ENCODE measurements at places on chromosomes 3 and 15.

DNA sequence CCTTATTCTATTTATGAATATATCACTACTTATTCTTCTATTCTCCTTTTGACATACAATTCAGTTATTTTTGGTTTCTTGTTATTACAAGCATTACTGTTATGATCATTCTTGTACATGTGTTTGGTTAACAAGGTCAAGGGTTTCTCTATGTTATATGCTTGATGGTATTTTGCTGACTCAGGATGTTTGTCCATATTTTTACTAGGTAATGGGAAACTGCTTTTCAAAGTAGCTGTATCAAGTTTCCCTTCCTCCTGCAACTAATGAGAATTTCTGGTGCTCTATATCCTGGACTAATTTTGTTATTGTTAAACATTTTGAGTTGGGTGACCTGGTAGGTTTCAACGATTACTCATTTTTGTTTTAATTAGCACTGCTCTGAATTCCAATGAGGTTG is 841.0 kb downstream of the OTOL1 start:
- DNase-seq = no peak

DNA sequence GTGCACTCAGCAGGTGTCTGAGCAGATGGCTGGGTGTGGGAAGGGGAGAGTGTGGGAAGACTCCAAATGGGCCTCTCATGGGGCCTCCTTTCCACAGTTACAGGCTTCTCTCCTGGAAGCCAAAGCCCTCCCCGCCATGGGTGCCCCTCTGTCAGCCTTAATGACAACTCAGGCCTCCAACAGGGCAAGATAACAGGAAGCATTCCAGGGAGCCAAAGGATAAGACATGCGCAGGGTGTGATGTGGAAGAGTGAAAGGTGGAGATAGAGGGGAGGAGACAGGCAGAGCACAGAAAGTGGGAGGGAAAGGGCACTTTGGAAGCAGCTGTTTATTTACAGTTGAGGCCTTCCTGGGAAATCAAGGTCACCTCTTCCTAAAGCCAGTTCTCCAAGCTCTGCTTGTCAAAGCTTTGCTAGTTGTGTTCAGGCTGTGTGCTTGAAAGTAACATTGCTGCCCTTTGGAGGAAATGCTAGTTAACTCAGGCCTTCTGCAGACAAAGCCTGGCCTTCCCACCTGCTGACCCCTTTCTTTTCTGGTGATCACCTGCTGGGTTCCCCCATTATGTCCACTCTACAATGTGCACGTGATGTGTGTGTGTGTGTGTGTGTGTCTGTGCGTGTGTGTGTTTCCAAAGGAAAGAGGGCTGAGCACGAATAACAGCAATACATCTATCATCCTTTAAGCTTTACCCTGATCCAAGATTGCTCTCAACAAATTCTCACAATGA is 35.2 kb upstream of the SMAD3 start:
- DNase-seq = no peak

GRCh38 chr3:104606812-104607211 is 759.9 kb upstream of the ALCAM start:
- DNase-seq = no peak

DNA sequence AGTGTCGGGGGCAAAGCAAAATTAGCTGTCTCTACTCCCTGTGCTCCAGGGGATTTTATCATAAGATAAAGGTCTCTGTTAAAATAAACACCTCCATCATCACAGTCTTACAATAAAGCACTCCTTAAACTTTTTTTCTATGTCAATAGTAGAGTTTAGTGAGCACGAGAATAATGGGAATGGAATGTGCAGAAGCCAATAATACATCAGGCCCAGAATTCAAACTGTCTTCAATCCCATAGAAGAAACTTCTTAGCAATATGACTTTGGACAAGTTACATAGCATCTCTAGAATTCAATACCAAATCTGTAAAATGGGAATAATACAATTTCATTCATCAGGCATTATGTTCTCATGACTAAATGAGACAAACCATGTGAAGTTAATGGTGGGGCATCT is 49.0 kb upstream of the EPHA3 start:
- no peak for DNase-seq

DNA sequence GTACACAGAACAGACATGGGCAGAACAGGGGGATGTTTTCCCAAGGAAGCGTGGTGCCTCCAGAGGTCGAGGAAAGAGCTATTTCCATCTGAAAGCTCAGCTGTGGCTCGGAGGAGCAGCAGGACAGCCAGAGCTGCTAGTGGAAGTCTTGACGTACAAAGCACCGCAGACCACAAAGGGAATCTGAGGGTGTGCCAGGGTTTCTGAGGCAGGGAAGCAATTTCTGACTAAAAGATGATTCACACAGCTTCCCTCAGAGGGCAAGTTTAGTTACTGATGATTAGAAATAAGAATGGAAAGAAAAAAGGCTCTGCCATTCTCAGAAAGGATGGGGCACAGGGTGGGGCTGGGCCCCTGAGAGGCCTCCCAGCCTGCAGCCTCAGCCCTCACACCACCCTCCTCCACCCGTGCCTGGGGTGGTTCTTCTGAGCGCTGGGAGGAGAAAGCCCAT is 45.8 kb upstream of the SEC13 start:
- DNase-seq = no peak

DNA sequence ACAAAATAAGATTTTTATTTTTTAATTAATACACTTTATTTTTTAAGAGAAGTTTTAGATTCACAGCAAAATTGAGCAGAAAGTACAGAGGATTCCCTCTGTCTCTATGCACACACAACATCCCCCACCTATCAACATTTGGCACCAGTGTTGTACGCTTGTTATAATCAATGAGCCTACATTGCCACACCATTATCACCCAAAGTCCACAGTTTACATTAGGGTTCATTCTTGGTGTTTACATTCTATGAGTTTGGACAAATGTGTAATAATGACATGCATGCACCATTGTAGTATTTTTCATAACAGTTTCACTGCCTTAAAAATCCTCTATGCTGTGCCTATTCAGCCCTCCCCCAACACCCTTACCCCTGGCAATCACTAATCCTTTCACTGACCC is 51.3 kb upstream of the TTBK2 start:
- DNase-seq = no peak

- DNase-seq = no peak
Measured at GRCh38 chr3:42699511-42699971, 3.1 kb downstream of the HHATL start.

GRCh38 chr15:56460071-56460470 is 4.9 kb downstream of the MNS1 start:
- DNase-seq = no peak

- no peak for DNase-seq
Measured at GRCh38 chr3:122030381-122031122, 8.5 kb upstream of the ILDR1 start.

DNA sequence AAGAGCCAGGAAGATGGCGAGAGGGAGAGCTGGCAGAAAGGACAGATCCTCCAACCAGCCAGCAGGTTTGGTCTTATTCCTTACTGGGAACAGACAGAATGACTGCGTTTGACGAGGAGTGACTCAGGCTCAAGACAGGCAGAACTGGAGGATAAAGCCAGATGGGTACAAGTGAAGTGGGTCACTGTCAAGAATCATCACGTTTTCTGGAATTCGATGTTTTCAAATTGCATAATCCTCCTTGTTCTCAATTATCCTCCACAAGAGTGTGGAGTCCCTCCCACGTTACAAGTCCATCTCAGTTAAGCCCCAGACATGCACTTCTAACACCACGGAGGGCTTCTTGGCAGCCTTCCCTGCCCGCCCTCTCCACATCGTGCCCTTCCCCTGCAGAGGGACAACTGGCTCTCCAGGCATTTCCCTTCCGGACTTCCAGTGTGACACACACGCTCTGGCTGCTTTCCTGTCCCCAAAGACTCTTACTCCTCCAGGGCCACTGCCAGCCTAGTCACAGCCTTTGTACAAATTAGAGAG is 183.1 kb downstream of the CHST2 start:
- peak; percentile 31 for DNase-seq

- peak; percentile 68 for DNase-seq
Measured at GRCh38 chr3:149969110-149969939, 1.4 kb downstream of the PFN2 start.

DNA sequence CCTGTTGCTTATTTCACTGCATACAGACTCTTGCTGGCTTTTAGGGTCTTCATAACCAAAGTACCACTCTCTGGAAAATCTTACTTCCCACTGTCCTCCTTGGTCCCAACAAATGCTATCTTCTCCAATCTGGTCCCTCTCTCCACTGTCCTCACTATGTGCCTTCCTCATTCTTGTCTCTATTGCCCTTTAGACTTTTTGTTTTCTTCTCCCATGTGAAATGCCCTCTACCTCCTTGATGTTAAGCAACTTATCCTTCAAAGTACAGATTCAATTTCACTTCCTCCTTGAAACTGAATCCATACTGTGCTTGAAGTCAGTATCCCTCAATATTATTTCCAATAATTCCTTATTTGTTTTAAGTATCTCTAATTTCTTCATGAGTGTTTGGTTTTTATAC is 60.8 kb downstream of the CGGBP1 start:
- no peak for DNase-seq

- no peak for DNase-seq
Measured at GRCh38 chr15:39251413-39252133, 329.3 kb upstream of the THBS1 start.

DNA sequence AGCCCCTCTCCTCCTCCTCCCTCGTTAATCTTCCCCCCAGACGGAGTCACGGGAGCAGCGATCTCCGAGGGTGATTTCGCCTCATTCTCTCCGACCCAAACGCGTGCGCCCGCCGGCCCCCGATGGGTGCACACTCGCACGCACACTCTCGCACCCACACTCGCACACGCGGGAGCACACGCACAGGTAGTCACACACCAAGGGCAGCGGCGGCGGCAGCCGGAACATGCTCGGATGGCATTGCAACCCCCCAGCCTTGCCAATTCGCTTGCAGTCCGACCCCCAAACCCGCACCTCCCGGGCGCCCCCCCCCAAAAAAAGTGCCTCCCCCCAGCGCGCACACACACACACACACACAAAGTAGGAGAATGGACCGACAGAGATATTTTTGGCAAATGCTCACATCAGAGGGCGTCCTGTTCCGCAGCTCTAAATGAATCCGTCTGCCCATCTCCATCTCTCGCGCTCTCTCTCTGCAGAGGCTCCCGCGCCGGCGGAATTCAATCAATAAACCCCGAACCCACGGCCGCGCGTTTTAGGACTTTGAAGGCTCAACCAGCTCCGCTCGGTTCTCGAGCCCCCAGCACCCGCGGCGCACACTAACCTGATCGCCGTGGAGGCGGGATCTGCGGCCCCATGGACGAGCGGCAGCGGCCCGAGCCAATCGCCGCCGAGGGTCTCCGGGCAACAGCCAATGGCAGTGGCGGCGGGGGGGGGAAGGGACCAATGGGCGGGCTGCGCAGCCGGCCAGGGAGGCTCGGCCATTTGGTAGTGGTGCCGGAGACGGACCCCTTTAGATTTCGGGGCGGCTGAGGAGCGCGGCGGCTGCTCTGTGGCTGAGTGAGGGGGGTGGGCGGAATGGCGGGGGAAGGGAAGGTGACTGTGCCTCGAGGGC is at the start of gene ANP32A:
Gene ANP32A, minus strand, starts transcription at position 601 of the 895 bp plus-strand sequence. Its CDS starts 144 bp downstream, at position 457.
- DNase-seq = peak; percentile 80

GRCh38 chr15:73965758-73966113 is 26.4 kb downstream of the STOML1 start:
- no peak for DNase-seq

DNA sequence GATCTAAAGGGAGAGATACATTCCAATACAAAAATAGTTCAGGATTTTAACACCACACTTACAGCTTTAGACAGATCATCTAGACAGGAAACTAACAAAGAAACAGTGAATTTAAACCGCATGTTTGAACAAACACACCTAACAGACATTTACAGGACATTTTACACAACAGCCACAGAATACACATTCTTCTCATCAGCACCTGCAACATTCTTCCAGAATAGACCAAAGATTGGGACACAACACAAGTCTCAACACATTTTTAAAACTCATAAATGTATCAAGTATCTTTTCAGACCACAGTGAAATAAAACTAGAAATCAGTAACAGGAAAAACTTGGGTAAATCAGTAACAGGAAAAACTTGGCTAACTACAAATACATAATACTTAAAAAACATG is 256.3 kb downstream of the MCTP2 start:
- no peak for DNase-seq

DNA sequence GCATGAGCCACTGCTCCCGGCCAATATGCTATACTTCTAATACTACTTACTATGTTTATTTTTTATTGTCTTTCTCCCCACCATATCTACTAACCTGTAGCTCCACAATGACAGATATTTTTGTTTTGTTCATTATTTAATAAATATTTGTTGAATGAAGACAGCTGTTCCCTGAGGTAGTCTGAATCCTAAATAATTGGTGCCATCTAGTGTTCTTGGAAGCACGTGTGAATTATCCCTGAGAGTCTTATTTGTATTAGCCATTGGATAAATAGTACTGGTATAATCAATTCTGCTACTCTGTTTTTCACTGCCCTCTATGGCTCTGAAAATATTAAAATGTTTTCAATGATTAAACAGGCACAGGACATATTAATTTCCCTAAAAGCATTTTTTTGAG is 5.6 kb upstream of the APPL1 start:
- no peak for DNase-seq

GRCh38 chr3:23438657-23439056 is 235.5 kb downstream of the UBE2E2 start:
- DNase-seq = no peak

DNA sequence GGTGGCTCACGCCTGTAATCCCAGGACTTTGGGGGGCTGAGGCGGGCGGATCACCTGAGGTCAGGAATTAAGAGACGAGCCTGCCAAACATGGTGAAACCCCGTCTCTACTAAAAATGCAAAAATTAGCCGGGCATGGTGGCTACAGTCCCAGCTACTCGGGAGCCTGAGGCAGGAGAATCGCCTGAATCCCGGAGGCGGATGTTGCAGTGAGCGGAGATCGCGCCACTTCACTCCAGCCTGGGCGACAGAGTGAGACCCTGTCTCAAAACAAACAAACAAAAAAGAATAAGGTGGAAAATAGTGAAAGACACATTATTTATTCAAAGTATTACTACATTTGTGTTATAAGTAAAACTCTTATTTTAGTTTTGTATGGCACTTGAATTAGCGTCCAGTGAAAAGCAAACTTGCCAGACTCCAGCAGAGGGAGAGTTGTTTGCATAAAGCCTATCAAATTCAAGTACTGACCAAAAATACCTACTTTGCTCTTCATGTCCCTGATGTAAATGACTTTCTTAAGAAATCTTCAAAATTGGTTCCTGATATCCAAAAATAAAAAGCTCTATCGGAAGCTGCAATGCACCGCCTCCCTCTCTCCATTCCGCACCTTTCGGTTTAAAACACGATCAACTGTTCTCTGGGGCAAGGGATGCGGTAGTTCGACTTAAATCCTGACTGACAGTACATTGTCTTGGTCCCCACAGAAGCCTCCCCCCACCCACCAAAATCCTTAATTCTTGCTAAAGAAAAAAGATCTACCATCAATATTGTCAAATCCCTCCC is 1.2 kb downstream of the TRPM7 start:
- DNase-seq = no peak

DNA sequence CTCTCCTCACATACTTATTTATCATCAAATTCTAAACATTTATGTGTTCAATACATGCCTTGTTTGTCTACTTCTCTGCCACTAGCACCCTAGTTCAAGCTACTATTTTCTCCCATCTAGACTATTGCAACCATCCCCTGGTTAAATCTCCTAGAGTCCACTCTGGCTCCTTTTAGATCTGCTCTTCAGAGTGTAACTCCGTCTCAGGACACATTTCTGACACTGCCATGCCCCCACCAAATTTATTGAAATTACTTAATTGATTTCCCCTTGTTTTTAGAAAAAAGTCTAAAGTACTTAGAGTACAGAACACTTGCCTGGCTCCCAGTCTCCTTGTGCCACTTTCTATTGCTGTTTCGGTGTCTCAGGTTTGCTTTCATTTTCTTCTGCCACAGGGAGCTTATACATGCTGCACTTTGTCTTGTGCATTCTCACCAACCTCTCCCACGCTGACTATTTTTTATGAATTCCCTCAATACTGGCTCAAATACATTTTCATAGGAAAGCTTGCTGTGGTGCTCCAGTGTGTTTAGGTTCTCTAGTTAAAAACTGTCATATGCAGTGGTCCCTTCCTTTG is 792.3 kb downstream of the DIPK2A start:
- DNase-seq = no peak

Data from NCI-H446 (cell line).